ENCODE measurements at places on chromosomes 13 and 19.
A peak's percentile ranks its signal among the peaks of the same experiment; 100 is the strongest.

DNA sequence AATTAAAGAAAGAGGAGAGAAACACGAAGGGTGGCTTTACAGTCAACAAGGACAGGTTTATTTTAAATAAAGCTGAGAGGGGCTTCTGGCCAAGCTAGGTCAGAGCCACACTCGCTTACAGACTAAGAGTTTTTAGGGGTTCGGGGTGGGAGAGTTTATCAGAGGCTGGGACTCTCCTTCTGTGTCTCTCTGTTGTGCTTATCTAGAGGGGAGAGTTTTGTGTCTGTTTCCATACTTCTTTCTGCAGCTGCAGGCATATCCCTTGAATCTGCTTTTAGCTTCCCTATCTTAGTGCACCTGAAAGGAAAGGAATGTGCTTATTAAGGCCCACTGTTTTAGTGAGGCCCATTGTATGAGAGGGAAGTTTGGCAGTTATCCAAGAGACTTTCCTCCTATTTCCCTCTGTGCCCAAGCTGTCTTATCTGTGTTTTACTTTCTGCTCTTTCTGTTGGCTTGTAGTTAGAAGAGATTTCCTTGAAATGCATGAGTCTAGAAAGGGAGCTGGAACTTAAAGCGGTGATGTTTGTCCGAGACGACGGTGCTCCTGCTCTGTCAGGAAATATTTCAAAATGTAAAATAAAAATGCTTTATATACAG lies 275.3 kb downstream of the KCTD12 start:
- no peaks in the 10 kb centered on the region for H3K27me3 ChIP-seq
- no peak for DNase-seq
- H3K27ac ChIP-seq = no peak overlapping the region
- H3K4me3 ChIP-seq = no peak overlapping the region
- H3K4me1 ChIP-seq = no peaks in the 10 kb centered on the region
- H3K36me3 ChIP-seq = no peaks in the 10 kb centered on the region

DNA sequence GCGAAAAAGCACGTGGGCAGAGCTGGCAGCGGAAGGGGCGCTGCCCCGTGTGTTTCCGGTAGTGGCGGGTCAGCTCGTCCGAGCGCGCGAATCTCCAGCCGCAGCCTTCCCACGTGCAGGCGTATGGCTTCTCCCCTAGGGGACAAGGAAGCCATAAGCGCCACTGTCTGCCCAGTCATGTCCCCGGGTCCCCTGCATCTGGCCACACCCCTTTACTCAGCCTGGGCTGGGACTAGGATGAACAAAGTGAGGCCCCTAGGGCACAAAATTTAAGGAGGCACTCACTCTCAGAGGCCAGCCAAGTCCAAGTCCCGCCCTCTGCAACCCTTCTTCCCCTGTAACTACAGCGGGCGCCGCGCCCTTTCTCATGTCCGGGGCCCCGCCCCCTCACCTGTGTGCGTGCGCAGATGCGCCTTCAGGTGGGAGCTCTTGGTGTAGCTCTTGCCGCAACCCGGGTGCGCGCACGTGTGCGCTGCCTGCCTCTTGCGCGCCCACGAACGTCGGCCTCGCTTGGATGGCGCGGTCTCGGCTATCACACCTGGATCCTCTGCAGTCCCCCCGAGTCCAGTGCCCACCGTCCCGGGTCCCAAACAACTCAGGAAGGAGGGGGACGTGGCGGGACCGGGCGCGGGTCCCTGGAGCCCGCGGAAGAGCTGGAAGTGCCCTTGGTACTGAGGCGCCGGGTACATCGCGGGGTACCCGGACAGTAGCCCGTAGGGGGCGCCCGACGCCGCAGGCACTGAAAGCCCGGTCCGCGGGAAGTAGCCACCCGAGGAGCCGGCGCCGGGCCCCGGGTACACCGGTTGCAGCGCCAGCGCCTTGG lies 1.9 kb downstream of the KLF1 start:
- H3K36me3 ChIP-seq = peaks cover 2% of the 10 kb centered on the region
- peaks cover 24% of the 10 kb centered on the region for H3K4me1 ChIP-seq
- peak overlapping the region; percentile 83 for H3K4me3 ChIP-seq
- H3K27me3 ChIP-seq = no peaks in the 10 kb centered on the region
- H3K27ac ChIP-seq = peak overlapping the region; percentile 88
- DNase-seq = peak; percentile 96

DNA sequence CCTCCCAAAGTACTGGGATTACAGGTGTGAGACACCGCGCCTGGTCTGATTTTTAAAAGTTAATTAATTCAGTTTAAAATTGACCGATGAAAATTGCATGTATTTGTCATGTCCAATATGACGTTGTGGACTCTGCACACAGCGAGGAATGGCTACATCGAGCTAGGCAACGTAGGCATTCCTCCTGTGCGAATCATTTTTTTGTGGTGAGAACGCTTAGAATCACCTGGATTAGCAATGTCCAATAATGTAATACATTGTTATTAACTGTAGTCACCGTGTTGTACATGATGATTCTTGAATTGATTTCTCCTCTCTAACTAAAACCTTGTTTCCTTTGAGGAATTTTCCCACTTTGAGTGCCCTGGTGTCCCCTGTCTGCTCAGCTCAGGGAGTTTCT lies 3.4 kb downstream of the LAIR2 start:
- H3K27ac ChIP-seq = no peak overlapping the region
- H3K36me3 ChIP-seq = no peaks in the 10 kb centered on the region
- H3K4me1 ChIP-seq = peaks cover 19% of the 10 kb centered on the region

- H3K27me3 ChIP-seq = peaks cover 48% of the 10 kb centered on the region
- H3K27ac ChIP-seq = no peak overlapping the region
- no peaks in the 10 kb centered on the region for H3K36me3 ChIP-seq
- peaks cover 10% of the 10 kb centered on the region for H3K4me1 ChIP-seq
- DNase-seq = no peak
- H3K4me3 ChIP-seq = no peak overlapping the region
Observed at GRCh38 chr13:24868874-24869273, 104.9 kb downstream of the RNF17 start.

DNA sequence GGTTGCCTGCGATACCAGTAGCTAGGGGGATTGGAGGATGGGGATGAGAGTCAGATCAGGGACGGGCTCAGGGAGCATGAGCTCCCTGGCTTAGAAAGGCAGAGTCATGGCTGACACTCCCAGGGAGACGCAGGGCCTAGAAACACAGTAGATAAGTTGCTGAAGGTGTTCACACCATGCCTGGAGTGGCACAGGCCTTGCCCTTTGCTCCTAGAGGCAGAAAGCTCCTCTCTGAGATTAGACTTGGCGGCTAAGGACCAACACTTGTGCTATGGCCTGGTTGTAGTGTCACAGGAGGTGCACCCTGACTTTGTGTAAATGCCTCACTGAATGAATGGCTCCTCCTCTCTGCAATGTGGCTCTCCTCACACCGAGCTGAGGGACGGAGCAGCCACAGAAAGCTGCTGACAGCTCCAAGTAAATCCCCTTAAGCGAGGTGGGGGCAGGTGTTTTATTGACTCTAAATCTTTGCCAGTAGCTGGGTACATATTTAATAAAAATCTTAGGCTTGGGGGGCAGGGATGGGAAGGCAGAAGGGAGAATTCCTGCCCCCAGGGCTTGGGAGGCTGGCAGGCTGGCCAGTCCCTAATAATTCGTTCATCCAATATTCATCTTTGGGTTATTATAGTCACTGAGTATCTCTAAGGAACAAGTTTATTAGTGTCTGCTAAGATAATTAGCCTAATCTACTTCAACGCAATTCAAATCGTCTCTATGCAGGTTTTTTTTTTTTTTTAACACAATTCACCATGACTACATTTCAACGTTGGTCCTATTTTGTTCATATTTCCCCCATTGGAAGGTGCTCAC lies 54.9 kb downstream of the SIAH3 start:
- no peaks in the 10 kb centered on the region for H3K27me3 ChIP-seq
- H3K36me3 ChIP-seq = no peaks in the 10 kb centered on the region
- H3K4me1 ChIP-seq = peaks cover 5% of the 10 kb centered on the region
- DNase-seq = no peak
- no peak overlapping the region for H3K4me3 ChIP-seq
- no peak overlapping the region for H3K27ac ChIP-seq

DNA sequence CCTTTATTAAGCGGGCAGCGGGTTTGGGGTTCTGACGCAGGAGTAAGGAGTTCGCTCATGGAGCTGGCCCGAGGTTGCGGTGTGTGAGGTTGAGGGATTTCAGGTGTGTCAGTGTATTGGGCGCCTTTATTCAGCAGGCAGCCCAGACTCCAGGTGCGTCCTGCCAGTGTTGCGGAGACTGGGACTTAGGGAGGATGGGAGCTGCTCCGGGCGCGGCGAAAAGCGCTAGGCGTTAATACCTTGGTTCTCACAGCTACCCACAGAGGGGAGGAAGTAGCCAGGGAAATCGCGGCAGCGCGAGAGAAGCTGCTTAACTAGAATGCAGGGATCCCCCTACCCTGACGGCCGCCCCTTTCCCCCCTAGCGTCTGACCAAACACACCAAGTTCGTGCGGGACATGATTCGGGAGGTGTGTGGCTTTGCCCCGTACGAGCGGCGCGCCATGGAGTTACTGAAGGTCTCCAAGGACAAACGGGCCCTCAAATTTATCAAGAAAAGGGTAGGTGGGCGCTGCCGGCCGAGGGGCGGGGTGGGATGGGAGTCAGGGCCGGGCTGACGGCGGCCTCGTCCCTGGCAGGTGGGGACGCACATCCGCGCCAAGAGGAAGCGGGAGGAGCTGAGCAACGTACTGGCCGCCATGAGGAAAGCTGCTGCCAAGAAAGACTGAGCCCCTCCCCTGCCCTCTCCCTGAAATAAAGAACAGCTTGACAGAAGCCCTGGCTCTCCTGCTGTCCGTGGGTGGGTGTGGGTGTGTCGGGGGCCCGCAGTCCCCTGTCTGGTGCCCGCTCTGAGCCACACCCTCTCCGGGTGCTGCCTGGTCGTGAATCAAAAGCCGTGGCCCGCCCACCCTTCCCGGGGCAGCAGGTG lies 1.1 kb downstream of the RPL36 start:
- peaks cover 15% of the 10 kb centered on the region for H3K27me3 ChIP-seq
- peak; percentile 76 for DNase-seq
- H3K36me3 ChIP-seq = peaks cover 47% of the 10 kb centered on the region
- H3K4me1 ChIP-seq = peaks cover 21% of the 10 kb centered on the region
- peak overlapping the region; percentile 99 for H3K27ac ChIP-seq

DNA sequence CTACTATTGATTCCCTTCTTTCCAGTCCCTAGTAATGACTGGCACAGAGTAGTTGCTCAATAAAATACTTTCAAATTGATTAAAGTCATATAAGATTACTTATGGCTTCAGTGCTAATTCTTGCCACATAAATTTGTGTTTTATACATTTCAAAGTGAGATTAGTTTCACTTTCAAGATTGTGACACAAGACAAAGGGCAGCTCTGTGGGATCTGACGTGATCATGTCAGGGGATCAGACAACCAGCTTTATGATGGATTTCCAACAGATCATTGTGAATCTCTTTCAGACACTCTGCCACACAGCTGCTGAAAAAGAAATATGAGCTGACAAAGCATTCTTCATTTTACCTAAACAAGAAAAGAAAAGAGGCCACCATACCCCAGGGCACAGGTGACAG lies 73.4 kb upstream of the POMP start:
- H3K4me3 ChIP-seq = no peak overlapping the region
- DNase-seq = no peak
- H3K4me1 ChIP-seq = peaks cover 9% of the 10 kb centered on the region
- no peak overlapping the region for H3K27ac ChIP-seq
- peaks cover 9% of the 10 kb centered on the region for H3K27me3 ChIP-seq

- peaks cover 6% of the 10 kb centered on the region for H3K36me3 ChIP-seq
- no peak overlapping the region for H3K27ac ChIP-seq
- DNase-seq = no peak
- H3K4me3 ChIP-seq = no peak overlapping the region
- H3K4me1 ChIP-seq = peaks cover 19% of the 10 kb centered on the region
Observed at GRCh38 chr13:30353471-30354215, 46.3 kb upstream of the KATNAL1 start.

DNA sequence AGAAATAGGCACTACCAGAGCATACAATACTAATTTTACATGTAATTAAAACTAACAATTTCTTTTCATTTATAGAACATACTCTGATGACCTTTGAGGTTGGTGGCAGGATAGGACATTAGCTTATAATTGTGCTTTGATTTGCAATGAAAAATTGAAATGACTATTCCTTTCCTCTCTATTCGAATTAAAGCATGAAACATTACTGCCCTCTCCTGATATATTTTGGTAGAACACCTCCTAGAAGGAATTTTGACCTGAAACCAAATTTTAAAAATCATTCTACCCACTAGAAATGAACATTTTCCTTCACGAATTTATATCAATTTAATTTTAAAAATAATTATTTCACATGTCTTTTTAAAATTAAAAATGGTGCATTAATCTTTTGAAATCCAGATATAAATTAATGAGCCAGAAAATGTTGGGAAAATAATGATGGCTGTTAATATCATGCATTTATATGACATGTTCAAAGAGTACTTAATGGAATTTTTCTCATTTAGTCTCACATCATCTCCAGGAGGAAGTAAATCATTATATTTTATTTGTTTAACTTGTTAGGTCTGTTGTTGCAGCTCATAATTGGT lies 556.3 kb upstream of the ARGLU1 start:
- H3K4me1 ChIP-seq = no peaks in the 10 kb centered on the region
- no peak overlapping the region for H3K27ac ChIP-seq
- DNase-seq = no peak
- no peaks in the 10 kb centered on the region for H3K36me3 ChIP-seq

GRCh38 chr13:47330031-47330430 lies 433.2 kb upstream of the HTR2A start:
- no peaks in the 10 kb centered on the region for H3K4me1 ChIP-seq
- no peak for DNase-seq
- H3K4me3 ChIP-seq = no peak overlapping the region
- no peaks in the 10 kb centered on the region for H3K36me3 ChIP-seq
- no peaks in the 10 kb centered on the region for H3K27me3 ChIP-seq

DNA sequence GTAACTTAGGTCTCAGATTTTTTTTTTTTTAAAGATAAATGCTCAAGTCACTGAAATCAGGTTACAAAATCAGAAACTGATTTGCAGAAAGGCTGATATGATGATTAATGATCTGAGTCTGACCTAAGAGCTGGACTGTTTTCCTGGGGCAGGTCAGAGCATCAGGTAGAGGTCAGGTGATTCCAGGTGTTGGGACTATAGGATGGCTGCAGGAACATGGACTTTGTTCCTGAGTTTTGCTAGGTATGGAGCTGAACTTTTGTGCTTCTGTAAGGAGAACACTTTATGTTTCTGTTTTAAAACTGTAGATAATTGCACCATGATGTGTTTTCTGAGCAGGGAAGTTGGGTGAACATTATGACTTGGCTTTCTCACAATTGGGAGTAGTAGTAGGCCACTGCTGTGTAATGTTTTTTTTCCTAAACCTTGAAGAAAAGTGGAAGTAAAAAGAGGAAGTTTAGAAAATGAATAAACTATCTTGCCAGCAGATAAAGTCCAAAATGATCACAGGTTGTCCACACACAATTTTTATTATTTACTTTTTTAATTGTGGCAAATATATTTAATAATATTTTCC lies 297.2 kb downstream of the DCT start:
- no peak overlapping the region for H3K4me3 ChIP-seq
- no peak for DNase-seq
- no peak overlapping the region for H3K27ac ChIP-seq
- no peaks in the 10 kb centered on the region for H3K36me3 ChIP-seq
- H3K4me1 ChIP-seq = peaks cover 8% of the 10 kb centered on the region

DNA sequence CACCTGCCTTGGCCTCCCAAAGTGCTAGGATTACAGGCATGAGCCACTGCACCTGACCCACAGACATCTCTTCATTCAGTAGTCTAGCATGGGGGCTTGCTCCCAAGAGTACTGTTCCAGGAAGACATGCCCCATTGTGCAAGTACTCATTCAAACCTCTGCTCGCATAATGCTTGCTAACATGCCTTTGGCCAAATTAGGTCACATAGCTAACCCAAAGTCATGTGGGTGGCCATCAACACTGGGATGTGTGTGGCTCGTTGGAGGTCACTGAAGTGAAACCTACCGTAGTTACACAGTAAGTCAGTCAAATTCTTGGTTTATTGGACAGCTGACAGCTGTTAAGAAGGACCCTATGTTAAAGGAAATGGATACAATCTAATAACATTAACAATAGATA lies 20.3 kb downstream of the RFXAP start:
- H3K4me3 ChIP-seq = no peak overlapping the region
- H3K4me1 ChIP-seq = no peaks in the 10 kb centered on the region
- H3K27me3 ChIP-seq = no peaks in the 10 kb centered on the region
- no peak overlapping the region for H3K27ac ChIP-seq
- no peak for DNase-seq
